ENCODE measurements at places on chromosomes 6 and 20.

GRCh38 chr6:163955756-163956155 lies 541.2 kb downstream of the QKI start:
- DNase-seq = no peak

- no peak for DNase-seq
Observed at GRCh38 chr6:4666886-4667513, 109.2 kb upstream of the CDYL start.

- DNase-seq = no peak
Observed at GRCh38 chr6:15206887-15207286, 39.0 kb upstream of the JARID2 start.

- peak; percentile 33 for DNase-seq
Observed at GRCh38 chr6:39088331-39088730, 26.7 kb downstream of the SAYSD1 start.

- no peak for DNase-seq
Observed at GRCh38 chr20:22576273-22576672, 8.1 kb downstream of the FOXA2 start.

DNA sequence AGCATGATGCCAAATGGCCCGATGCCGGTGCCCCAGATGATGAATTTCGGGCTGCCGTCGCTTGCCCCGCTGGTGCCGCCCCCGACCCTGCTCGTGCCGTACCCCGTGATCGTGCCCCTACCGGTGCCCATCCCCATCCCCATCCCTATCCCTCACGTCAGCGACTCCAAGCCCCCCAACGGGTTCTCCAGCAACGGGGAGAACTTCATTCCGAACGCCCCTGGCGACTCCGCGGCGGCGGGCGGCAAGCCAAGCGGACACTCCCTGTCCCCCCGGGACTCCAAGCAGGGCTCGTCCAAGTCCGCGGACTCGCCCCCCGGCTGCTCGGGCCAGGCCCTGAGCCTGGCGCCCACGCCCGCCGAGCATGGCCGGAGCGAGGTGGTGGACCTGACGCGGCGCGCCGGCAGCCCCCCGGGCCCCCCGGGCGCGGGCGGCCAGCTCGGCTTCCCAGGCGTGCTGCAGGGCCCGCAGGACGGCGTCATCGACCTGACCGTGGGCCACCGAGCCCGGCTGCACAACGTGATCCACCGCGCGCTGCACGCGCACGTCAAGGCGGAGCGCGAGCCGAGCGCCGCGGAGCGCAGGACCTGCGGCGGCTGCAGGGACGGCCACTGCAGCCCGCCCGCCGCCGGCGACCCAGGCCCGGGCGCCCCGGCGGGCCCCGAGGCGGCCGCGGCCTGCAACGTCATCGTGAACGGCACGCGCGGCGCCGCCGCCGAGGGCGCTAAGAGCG lies 144.6 kb downstream of the SOBP start:
- no peak for DNase-seq

DNA sequence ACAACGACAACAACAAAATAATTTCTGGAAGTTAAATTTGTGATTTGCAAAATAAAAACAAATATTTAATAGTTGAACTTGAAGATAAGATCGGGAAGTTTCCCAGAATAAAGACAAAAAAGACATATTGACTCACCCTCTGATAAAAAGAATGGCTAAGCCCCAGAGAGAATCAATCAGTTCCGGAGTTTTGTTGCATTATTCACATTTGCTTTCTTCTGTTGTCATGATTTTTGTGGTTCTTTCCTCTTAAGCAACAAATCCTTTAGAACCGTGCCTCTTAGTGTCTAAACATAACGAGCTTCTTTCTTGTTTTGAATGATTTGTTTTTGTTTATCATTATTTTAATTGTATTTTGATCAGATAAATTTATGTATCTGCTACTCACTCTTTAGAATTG lies 337.7 kb upstream of the PRND start:
- no peak for DNase-seq

DNA sequence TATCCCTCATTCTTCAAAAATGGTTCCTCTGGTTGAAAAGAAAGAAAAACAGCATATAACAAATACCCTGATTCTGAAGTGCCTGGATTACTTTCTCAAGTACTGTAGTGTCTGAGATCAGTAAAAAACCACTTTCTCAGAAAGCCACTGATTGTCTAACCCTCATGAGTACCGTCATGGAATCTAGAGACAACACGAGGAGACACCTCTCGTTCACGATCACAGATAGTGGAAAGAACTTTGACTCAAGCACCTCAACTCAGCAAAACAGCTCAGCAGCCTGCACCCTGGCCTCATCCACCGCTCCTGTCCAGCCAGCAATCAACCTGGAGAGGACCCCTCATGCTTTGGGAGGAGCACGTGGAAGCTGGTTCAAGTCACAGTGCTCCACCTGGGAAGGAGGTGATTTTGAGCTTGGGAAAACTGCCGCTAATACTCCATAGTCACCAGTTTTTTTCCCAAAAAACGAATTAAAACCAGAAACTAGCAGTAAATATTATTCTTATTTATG lies 1.0 kb downstream of the SCML4 start:
- no peak for DNase-seq

GRCh38 chr20:34954904-34955230 lies 739 bp downstream of the GSS start:
- peak; percentile 25 for DNase-seq

- DNase-seq = no peak
Observed at GRCh38 chr6:152946995-152947394, 35.8 kb downstream of the FBXO5 start.

- no peak for DNase-seq
Observed at GRCh38 chr6:120945905-120946594, 388.2 kb downstream of the TBC1D32 start.

DNA sequence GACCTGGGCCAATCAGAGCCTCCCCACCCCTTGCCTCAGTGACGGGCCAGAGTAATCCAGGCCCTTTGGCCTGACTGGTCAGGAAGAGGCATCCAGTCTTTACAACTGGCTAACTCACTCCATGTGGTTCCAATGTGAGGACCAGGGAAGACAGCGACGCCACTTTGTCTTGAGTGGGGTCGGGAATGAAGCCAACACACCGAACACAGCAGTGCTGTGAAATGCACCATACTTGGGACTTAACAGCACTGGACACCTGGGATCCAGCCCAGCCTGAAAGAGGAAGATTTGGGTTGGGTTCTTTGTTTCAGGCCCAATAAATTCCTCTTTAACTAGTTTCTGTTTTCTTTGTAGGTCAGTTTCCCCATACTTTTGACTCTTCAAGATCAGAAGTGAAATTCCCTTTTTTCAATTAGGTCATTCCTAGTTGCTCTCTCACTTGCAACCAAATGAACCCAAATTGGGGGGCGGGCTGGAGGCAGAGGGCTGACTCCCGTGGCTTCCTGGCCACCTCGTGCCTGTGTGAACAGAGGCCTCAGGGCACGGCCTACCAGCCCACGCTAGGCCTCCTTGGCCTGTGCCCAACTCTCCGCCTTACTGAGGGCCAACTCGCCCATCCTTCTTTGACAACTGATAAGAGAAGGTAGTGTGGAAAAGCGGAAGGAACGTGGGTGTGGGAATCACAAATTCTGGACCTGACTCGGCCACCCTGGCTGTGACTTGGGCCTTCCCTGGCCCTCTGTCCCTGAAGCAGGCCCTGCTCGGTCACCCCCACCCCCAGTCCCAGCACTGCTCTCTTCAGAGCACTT lies 17.1 kb downstream of the SULF2 start:
- DNase-seq = no peak

- DNase-seq = no peak
Observed at GRCh38 chr6:30682143-30683117, 4.0 kb downstream of the PPP1R18 start.

DNA sequence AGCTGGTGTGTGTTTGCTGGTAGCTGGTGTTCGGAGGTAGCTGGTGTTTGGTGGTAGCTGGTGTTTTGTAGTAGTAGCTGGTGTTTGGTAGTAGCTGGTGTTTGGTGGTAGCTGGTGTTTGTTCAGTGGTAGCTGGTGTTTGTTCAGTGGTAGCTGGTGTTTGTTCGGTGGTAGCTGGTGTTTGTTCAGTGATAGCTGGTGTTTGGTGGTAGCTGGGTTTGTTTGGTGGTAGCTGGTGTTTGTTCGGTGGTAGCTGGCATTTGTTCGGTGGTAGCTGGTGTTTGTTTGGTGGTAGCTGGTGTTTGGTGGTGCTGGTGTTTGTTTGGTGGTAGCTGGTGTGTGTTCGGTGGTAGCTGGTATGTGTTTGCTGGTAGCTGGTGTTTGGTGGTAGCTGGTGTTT lies 48.0 kb downstream of the BMP7 start:
- no peak for DNase-seq

DNA sequence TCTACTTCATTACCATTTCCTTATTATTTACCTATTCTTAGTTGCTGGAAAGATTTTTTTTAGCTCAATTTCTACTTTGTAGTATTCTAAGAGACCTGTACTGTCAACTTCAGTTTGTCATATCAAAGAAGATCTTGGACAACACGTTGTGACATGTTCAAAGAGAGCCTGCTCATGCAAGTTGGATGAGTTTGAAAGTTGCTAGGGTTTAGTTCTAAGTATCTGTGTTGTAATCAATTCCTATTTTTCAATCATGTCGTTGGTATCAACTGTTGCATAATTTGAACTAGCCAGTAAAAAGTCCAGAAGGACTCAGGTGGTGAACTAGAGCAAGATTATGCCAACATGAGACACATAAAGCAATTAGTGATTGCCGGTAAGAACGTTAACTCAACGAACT lies 30.2 kb downstream of the PKIB start:
- DNase-seq = no peak

- DNase-seq = no peak
Observed at GRCh38 chr6:134346932-134347545, 29.1 kb upstream of the SGK1 start.

DNA sequence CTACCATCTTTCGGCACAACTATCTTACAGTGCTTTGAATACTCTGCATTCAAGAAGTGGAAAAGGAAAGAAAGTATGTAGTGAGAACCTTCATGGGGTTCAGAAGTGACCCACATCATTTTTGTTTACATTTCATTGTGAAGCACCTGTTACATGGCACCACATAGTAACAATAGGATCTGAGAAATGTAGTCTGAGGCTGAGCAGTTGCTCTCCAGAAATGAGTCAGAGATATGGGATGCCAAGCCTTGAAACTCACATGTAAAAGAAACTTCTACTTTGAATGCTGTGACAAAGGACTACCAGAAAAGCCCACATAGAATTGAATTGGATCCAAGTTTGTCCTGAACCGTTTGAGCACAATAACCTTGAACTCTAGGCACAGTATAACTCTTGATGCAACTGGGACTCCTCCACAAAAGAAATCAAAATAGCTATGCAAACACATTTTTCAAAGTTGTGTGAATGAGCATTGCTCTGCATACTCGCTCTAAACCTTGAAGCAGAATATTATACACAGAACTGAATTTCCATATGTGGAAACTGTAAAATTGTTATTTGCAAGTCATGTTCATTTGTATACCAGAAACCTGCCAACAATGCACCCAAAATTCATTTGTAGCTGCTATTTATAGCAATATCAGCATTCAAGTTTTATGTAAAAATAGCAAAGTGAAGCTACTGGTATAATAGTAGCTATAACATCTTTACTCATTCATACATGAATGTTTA lies 400.9 kb upstream of the POU3F2 start:
- DNase-seq = no peak

GRCh38 chr6:16081326-16081725 lies 47.6 kb upstream of the MYLIP start:
- DNase-seq = no peak

DNA sequence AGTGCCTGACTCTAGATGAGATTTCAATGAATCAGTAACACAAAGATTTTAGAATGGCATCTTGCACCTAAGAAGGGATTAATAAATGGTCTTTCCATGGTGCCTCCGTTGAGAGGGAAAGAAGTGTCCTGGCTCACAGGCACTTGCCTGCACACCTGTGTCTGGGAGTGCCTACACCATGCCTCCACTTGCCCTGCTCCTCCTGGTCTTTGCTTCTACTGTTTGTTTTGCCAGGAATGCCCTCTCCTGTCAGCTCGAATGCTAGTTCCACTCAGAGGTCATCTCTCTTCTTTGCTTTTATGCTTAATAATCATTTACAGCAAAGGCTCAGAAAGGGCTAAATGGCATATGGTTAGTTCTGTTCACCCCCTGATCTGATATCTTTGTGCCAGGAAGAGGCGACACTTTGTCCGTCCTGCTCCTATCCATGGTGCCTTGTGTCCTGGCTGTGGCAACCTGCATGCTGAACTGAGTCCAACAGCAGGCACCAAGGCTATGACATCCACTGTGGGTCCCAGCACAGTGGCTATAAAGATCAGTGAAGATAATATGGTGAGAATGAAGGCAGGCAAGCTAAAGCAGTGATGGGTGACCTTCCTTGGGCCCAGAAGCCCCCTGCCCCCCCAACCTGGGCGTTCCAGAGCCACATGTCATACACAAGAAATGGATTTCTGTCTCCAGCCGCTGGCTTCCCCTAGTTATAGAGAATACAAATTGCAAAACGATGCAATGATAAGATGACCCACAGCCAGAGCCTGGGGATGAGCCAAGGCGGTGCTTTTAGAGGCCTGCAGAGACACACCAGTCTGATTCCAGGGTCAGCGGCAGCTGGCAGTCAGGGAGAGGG lies 1.4 kb downstream of the C6orf132 start:
- no peak for DNase-seq

GRCh38 chr6:152267967-152268845 lies 369.0 kb downstream of the SYNE1 start:
- DNase-seq = no peak

- no peak for DNase-seq
Observed at GRCh38 chr20:55211481-55211880, 736.1 kb downstream of the DOK5 start.

DNA sequence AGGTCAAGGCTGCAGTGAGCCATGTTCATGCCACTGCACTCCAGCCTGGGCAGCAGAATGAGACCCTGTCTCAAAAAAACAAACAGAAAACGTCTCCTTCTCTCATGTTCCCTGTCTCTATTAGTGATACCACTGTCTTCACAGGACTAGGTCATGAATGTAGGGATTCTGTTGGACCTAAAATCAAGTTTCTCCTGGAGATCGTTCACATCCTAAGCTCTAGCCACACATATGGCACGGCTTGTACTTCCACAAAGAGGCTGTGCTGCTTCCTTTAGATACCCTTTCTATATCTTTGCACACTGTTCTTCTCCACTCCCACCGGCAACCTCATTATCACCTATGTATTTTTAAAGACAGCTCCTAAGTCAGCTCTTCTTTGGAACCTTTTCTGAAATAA lies 96.5 kb downstream of the ADGRG6 start:
- DNase-seq = no peak

- DNase-seq = no peak
Observed at GRCh38 chr20:9498322-9498721, 16.1 kb upstream of the LAMP5 start.

DNA sequence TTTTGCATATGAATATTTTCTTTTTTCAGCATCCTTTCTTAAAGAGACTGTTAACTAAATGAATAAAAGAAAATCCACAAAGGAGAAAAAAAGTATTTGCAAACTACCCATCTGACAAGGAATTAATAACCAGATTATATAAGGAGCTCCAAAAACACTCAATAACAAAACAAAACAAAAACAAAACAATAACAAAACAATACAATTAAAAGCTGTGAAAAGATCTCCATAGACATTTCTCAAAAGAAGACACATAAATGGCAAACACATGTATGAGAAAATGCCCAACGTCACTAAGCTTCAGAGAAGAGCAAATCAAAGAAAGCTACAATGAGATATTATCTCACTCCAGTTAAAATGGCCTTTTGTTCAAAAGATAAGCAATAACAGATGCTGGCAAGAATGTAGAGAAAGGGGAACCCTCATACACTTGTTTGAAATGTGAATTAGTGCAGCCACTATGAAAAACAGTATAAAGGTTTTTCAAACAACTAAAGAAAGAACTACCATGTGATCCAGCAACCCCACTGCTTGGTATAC lies 1310.0 kb upstream of the EYS start:
- no peak for DNase-seq
